ENCODE measurements at places on chromosomes 1 and 21.

DNA sequence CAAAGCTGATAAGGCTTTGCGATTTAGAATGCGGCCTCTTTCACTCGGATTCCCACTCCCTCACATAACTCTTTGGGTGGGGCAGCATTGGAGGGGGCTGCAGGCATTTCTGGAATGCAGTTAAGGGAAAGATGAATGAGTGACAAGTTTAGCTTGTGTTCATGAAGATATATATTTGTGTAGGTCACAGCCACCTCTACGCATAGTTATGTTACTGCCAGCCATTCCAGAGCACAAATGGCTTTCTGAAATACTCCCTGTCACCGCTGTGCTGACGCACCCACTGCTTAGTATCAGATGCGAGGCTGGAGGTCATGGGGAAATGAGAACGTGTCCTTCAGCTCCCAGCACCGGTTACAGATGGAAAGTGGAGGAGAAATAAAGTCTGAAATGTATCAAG lies 54.1 kb upstream of the ATP1A1 start:
- no peak for DNase-seq

DNA sequence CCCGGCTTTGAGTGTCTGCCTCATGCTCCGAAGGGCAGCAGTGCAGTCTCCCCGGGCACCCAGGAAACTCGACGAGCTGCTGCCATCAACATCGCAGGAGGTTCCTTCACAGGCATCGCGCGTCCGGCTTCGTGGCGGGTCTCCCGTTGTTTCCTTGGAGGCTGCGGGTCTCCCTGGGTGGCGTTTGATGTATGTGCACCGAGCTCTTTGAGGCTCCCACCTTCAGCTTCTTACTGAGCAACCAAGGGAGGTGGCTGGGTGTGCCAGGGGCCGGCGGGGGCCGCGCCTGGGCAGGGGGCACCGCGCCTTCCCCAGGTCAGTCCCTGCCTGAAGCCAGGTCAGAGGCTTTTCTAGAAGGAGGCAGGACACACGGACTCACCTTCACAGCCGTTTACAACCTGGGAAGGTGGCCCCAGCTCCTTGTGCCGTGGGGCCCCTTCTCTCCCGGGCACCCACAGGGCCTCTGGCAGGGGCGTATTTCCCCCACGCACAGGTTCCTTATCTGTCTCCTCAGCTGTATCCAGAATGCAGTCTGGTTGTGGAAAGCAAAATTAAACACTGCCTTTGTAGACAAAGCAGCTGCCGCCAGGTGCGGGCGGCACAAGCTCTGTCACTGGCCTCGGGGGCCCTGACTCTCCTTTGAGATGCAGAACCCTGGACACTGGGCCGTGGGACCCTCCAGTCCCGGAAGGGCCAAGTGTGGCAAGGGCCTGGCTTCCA lies 21.7 kb upstream of the PEX10 start:
- DNase-seq, result no peak

GRCh38 chr1:43910343-43910742 lies 23.3 kb upstream of the ARTN start:
- DNase-seq, result no peak

GRCh38 chr1:60864722-60865121 lies 217.6 kb upstream of the NFIA start:
- DNase-seq, result no peak

GRCh38 chr21:33942426-33942825 lies 26.8 kb upstream of the ATP5PO start:
- no peak for DNase-seq

DNA sequence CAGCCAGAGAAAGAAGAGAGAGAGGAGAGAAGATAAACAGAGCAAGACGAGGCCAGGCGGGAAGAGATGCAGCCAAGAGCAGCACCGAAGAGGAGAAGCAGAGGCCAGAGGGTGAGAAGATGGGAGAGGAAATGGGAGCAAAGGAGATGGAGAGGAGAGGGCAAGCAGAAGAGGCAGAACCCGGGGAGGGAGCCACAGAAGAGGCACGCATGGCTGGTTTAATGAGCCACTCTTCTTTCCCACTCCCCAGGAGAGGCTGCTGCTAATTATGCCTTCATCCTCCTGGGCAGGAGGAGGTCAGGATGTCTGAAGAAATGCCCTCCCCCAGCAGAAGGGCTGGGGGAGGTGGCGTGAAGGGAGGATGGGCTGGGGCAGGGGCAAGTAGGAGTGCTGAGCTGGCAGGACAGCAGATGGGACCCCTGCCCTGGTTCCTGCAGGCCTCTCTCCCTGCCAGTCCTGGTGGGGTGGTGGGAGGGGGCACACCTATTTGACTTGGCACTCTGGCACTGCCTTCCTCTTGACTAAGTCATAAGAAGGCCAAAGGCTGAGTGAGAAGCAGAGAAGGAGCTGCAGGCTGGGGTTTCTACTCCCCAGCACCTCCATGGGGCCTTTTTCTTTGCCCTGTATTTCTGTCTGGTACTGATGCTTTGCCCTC lies 32.3 kb downstream of the KIRREL1 start:
- no peak for DNase-seq

- peak; percentile 59 for DNase-seq
Measured at GRCh38 chr21:20999659-21000058, 1.4 kb downstream of the NCAM2 start.

DNA sequence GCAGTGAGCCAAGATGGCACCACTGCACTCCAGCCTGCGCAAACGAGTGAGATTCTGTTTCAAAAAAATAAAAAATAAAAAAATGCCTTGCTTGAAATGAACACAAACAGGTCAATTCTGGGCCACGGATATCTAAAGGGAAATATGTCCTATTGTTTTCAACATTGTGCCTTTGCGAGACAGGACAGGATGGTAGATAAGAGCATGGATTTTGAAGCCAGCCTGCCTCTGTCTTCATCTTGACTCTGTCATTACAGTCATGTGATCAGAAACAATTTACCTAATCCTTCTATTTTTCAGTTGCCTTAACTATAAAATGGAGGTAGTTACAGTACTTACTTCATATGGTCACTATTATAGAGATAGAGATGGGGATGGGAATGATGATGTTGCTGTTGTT lies 56.7 kb upstream of the ZSWIM5 start:
- DNase-seq, result no peak

DNA sequence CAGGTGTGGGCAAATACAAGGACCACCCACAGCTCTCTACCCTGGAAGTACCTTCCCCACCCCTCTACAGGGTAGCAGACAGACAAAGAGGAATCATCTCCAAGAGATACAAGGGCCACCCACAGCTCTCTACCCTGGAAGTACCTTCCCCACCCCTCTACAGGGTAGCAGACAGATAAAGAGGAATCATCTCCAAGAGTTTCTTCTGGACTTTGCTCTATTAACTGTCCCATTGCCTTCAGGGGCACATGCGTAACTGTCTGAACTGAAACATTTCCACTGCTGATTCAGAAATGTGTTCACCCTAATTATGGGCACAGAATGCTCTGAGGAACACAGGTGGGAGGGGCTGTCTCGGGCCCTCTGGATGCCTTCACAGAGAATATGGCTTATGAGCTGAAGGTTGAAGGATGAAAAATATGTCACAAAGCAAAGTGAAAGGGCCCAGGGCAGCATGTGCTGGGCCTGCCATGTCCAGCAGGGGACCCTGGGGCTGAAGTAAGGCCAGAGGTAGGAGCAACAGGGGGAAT lies 43.9 kb downstream of the ZNF281 start:
- no peak for DNase-seq

DNA sequence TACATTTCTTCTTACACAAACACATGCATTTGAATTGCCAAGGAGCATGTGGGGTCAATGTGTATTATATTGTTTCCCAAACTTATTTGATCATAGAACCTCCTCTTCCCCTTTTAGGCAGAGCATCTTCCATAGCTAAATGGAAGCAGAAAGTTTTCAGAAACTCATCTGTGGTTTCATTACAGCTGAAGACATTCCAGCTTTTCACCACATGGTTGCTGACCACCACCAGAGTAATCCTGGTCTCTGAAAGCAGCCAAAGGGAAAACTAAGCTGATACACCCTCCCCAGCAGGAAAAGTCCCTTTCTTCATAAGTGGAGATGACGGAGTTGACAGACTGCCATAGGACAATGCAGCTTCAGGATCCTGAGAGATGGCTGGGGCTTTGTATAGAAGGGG lies 30.2 kb upstream of the OTUD3 start:
- DNase-seq, result peak; percentile 16

GRCh38 chr1:60510162-60510561 lies 436.6 kb upstream of the C1orf87 start:
- DNase-seq, result no peak

DNA sequence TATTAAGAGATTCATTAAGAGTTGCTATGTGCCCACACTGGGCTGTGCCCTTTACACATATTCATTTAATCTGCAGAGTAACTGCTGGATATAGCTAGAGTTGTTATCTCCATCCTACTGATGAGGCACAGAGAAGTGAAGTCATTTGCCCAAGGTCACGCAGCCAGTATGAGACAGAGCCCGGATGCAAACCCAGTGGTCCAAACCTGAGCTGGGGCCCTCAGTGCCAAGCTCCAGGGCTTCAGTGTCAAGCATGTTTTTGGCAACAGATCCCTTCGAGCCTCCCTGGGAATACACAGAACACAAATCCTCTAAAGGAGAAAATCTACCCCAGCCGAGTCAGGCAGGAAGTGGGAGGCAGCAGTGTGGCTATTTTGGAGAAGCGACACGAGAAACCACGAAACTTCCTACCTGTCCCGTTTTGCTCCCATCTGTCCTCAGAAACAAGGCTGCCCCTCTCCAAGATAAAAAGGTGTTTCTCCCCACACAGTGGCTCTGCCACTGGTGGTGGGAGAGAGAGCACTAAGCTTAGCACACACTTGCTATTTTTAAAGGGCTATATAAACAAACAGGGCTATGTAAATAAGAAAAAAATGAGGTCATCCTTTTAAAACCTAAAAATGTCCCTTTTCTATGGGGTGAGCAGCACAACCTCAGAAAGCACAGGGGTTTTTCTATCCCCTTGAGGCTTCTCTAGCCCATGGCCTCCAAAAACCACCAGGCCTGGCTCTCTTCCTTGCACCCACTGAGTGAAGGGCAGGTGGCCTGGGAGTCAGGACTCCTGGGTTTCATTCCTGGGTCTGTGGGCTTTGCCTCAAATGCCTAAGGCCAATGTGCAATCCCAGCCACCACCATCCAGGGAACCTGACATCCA lies 138.6 kb upstream of the EDN2 start:
- peak; percentile 61 for DNase-seq

DNA sequence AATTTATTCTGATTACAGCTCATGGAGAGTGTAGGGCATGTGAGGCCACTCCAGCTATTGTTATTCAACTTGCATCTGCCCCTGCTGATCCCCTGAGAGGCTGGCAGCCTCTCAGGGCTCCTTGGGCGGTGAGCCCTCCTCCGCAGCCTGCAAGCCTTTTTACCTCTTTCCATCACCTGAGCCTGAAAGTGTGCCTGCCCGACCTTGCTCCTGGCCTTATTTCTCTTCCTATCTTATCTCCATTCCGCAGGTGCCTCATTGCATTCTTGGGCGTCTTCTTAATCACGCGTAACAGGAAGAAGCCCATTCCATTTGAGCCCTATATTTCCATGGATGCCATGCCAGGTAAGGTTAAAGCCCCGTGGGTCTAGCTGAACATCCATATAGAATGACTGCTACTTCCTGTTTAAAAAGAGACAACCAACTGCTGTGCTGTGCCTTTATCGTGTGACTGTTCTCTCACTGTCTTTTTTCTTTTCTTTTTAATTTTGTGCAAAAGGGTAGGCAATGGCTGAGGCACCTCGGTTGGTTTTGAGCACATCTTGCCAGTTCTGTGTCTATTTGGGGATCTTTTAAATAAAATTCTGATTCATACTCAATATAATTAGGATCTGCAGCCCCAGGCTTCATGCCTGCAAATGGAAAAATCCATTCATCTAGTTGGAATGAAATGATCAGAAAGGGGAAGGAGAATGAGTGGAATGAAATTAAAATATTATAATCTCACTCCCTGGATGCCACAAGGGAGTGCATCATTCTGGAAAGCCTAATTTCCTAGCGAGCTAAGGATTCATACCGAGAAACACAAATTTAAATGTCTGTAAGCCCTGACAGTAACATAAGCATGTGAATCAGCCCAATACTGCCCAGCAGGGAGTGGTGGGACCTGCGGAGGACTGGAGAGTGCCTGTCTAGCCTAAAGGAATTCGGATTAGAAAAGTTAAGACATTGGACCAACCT lies 38.6 kb upstream of the RCAN3 start:
- peak; percentile 88 for DNase-seq

DNA sequence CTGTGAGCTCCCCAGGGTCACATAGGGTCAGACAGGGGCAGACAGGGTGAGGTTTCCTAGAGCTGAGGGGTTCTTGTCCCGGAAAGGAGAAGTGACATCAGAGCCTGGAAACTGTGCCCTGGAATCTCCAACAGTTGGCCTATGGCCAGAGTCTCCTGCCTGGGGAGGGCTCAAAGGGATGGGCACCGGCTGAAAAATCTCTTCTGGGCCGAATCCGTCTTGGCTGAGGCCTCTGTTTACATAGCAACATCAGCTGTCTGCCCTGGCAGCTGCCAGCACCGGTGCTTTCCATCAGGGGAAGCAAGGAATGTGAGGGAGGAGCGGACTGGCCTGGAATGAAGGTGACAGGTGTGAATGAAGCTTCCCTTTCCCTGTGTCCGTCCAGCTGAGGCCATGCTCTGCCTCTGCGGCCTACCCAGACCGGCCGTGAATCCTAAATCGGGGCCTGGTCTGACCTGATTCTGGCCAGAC lies 30.7 kb downstream of the VASH2 start:
- no peak for DNase-seq

DNA sequence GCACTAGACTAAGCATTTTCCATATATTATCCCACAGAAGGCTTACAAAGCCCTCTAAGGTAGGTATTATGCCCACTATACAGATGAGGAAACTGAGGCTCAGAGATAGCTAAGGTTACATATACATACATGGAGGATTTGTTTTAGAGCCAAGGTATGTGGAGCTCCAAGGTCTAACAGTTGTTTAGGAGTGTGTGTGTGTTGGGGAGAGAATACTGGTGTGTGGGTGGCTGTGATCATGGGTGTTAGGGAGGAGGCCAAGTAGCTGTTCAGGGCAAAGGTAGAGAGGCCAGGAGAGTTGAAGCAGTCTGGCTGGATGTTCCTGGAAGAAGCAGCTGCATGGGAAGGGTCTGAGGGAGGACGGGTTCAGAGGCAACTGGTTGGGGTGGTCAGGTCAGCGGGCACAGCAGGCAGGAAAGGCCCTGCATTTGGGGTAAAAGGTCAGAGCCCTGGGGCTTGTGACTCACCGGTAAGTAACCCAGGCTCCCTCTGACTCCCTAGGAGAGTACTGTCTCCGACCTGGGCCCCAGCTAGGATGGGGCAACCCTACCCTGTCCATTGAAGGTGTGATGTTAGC lies 5.1 kb upstream of the LDLRAP1 start:
- DNase-seq, result no peak
